Uterus (tissue), 4 donors: ENCODE measurements at places on chromosomes 3 and 15. TPM values are rescaled to one million over a fixed set of nuclear protein-coding genes. Genes with fewer than 3 reads are reported as not detected.

The FOXL2NB gene
- total RNA-seq: 18.3 TPM

The RETNLB gene
- total RNA-seq: not detected

The ACKR4 gene
- 4.7 TPM for total RNA-seq

The LEKR1 gene
- total RNA-seq: 2.8 TPM

The FBN1 gene
- 76.3 TPM for total RNA-seq

The PARP14 gene
- 32.0 TPM for total RNA-seq

The OCA2 gene
- not detected for total RNA-seq

The MYEF2 gene
- 2.6 TPM for total RNA-seq
